ENCODE measurements at places on chromosomes 11 and 22.

DNA sequence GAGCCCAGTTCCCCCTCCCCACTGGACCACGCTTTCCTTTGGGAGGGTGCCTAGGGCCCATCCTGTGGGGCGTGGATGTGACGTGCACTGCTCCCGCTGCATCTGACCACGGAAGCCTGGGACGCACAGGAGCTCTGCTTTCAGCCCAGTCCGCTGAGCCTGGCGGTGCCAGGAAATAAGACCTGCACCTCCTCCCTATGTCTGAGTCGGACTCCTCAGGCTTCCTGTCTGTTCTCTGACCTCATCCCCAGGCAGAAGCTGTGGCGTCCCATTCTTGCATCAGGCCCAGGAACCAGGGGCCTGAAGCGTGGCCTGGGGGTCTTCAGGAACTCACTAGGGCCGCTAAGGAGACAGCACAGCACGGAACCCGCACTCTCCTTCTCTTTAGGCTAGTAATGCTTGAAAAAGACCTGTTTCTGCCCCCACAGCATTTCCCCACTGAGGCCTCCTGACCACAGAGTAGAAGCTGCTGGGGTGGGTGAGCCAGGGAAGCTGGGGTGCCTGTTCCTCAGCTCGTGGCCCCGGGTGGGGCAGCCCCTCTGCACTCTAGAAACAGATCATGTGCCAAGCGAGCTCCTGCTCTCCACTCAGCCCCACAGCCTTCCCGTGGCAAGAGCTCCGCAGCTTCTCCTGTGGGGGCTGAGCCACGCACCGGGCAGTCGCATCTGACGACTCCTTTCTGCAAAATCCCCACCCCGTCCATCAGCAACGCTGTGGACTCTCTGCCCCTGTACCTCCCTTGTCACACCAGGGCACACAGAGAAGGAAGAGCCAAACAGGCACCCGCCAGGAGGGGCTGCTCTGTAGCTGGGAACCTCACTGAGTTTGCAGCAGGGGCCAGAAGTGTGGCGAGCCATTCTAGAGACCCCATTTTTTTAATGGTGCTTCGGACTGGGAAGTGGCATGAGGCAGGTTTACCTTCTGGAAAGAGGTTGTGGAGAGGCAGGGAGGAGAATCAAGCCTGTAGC lies 22.6 kb downstream of the MOV10L1 start:
- DNase-seq = peak; percentile 11

- DNase-seq = no peak
Observed at GRCh38 chr11:60947700-60948099, 4.3 kb downstream of the SLC15A3 start.

GRCh38 chr22:22452211-22452610 lies 56.3 kb downstream of the ZNF280B start:
- DNase-seq = no peak

- DNase-seq = no peak
Observed at GRCh38 chr22:43118953-43119458, 8.5 kb downstream of the BIK start.

- DNase-seq = peak; percentile 17
Observed at GRCh38 chr11:72072348-72072747, 8.0 kb downstream of the NUMA1 start.

- DNase-seq = no peak
Observed at GRCh38 chr11:26712497-26712896, 9.4 kb downstream of the SLC5A12 start.

- DNase-seq = no peak
Observed at GRCh38 chr11:5928271-5928670, 13.8 kb upstream of the OR56A3 start.

- no peak for DNase-seq
Observed at GRCh38 chr11:79098146-79098545, 342.7 kb downstream of the TENM4 start.

- DNase-seq = peak; percentile 56
Observed at GRCh38 chr22:39292561-39293074, 26.8 kb downstream of the RPL3 start.

- DNase-seq = no peak
Observed at GRCh38 chr22:35024364-35024692, 41.6 kb upstream of the ISX start.

DNA sequence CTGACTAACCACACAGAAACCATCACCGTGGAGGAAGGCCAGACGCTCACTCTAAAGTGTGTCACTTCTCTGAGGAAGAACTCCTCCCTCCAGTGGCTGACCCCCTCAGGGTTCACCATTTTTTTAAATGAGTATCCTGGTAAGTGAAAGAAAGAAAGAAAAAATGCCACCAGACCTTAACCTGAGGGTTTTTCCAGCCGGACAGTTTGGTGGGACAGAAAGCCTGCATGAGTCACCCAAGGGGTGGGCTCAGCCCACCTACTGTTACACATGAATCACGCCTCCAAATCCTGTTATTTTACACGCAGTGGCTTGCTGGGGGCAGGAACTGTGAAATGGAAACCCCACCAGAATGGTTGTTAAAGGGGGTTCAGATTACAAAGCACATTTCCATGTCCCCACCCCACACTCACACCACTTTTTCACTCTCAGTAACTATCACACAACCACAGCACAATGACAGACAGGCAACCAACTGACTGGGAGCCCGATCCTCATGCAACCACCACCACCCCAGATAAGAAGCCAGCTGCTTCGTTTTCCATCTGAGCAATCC lies 11.9 kb downstream of the CRTAM start:
- DNase-seq = peak; percentile 10

- no peak for DNase-seq
Observed at GRCh38 chr22:48950151-48950915, 877.3 kb downstream of the BRD1 start.

GRCh38 chr11:82683029-82683428 lies 50.6 kb downstream of the FAM181B start:
- no peak for DNase-seq

GRCh38 chr11:86625981-86626380 lies 46.4 kb downstream of the ME3 start:
- no peak for DNase-seq

- DNase-seq = no peak
Observed at GRCh38 chr11:2550606-2550970, 105.8 kb downstream of the KCNQ1 start.

- no peak for DNase-seq
Observed at GRCh38 chr11:67408437-67409200, 4.7 kb downstream of the TBC1D10C start.

GRCh38 chr11:45663486-45664375 lies 1.7 kb downstream of the CHST1 start:
- DNase-seq = no peak

DNA sequence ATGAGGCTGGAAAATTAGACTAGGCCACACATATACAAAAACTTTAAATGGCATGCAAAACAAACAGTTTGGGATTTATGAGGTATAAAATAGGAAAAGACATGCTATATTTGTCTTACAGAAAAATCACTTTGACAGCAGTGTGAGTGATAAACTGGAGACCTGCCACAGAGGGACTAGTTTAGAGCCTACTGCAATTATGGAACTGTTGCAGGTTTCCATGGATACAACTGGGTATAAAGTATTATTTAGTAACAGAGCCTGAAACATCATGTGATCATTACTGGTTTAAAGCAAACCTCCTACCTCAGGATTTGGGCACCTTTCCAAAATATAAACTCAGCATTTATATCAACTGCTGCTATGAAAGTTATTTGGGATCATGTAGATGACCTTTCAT lies 1032.5 kb downstream of the DLG2 start:
- DNase-seq = no peak

DNA sequence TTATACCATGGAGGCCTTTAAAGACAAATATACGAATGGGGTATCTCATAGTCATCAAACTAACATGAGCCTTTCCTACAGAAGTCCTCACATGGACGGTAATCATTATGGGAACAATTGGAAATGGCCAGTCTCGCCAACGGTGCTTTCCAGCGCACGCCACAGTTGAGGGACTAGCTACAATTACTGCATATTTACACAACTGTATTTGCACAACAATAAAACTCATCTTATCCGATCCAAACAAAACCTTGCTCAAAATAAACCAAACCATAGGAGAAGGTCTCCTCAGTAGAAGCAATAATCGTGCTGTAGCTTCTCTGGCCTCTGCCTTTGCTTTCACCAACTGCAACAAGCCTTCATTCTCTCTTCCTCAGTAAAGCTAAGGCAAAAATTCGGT lies 5.9 kb downstream of the CADM1 start:
- DNase-seq = no peak

DNA sequence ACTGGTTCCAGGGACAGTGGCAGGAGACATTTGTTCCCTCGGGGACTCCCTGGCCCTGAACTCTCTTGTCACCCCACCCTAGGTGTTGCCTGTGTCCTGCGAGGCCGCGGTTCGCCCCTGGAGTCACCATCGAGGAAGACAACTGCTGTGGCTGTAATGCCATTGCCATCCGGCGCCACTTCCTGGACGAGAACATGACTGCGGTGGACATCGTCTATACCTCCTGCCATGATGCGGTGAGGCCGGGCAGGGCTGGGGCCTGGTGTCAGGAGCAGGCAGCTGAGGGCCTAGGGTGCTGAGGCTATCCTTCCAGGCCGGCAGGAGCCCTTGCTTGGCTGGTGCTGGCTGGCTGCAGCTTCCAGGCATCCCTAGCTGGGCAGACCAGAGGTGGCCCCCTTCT lies 17.7 kb upstream of the MYRF start:
- DNase-seq = no peak

- no peak for DNase-seq
Observed at GRCh38 chr11:96235751-96236150, 107.2 kb downstream of the MAML2 start.

DNA sequence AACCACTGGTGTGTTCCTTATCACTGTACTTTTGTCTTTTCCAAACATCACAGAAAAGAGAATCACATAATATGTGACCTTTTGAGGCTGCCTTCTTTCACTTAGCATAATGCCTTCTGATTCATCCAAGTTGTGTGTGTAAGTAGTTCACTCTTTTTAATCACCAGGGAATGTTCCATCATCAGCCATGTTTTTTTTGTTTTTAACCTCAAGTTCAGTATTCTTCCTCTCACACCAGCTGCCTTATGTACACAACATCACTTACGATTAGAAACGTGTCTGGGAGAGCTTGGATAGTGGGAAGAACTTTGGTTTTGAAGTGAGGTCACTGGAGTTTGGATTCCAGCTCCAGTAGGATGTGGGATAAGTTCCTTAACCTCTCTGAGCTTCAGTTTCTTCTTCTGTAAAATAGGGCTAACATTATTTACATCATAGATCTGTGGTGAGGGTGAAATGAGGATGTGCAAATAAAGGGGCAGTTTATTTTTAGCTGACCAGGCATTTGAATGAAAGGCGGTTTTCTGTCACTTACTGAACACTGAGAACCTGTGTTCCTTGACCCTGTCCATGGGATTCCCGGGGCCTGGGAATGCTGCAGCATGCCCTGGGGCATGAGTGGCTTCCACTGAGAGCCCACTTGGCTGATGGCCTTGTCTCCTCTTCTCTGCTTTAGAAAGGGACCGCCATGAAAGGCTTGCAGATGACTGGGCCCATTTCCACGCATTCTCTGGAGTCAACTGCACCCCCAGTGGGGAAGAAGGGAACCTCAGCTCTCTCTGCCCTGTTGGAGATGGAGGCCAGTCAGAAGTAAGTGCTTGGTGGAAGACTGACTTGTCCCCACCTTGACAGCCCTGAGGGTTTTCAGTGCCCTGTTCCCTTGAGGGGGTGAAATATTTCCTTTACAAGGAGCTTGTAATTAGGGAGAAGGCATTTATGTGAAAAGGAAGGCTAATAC lies 92.6 kb downstream of the DEPDC5 start:
- DNase-seq = no peak
